Renal cortex interstitium (tissue), 15 donors: ENCODE measurements at places on chromosomes 5 and 9. TPM values are rescaled to one million over a fixed set of nuclear protein-coding genes. Genes with fewer than 3 reads are reported as not detected.

The HIGD2A gene
- polyA plus RNA-seq = 120 TPM

The ATOX1 gene
- 109 TPM for polyA plus RNA-seq

The CLIC3 gene
- 0.39 TPM for polyA plus RNA-seq

The OR13C3 gene
- not detected for polyA plus RNA-seq

DNA sequence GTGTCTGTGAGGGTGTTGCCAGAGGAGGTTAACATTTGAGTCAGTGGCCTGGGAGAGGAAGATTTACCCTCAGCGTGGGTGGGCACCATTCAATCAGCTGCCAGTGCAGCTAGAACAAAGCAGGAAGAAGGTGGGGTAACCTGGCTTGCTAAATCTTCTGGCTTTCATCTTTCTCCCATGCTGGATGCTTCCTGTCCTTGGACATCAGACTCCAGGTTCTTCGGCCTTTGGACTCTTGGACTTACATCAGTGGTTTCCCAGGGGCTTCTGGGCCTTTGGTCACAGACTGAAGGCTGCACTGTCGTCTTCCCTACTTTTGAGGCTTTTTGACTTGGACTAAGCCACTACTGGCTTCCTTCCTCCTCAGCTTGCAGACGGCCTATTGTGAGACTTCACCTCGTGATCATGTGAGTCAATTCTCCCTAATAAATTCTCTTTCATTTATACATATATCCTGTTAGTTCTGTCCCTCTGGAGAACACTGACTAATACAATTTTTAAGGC lies 38.1 kb downstream of the PBX3 start:
- DNase-seq = no peak

The SPACA9 gene
- polyA plus RNA-seq = 11.1 TPM

DNA sequence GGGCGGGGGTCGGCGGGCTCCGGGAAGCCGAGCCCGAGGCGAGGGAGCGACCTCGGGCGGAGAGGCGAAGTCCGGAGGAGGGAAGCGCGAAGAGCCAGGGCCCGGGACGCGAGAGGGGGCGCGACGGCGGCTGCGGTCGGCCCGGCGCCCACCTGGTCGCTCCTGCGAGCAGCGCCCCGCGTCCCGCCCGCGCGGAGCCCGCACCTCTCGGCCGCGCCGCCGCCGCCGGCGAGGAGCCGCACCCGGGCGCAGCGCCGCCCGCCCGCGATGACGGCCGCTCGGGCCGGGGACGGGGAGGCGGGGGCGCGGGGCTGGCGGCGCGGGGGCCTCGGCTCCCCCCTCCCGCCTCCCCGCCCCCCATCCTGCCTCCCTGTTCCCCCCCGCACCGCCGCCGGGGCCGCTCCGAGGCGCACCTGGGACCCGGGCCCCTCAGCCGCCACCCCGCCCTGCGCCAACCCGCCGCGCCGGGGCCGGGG lies 2.6 kb downstream of the NR5A1 start:
- DNase-seq = no peak

The FAM200C gene
- 17.4 TPM for polyA plus RNA-seq

DNA sequence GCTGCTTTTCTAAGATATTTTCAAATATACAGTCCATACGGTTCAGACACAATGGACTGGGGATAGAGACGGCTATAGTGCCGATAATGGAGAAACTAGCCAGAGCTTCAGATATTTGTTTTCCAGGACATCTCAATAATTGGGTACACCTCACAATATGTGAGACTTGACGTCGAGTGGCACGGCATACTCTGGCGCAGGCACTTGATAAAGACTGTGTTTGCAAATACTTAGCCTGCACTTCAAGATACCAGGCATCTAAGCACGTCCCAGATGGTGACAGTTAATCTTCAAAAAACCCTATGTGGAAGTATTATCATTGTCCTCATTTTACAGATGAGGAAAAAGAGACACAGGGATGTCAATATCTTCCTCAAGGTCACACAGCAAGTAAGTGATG lies 48.5 kb downstream of the SEMA5A start:
- no peak for DNase-seq

The MCIDAS gene
- polyA plus RNA-seq = 0.79 TPM

DNA sequence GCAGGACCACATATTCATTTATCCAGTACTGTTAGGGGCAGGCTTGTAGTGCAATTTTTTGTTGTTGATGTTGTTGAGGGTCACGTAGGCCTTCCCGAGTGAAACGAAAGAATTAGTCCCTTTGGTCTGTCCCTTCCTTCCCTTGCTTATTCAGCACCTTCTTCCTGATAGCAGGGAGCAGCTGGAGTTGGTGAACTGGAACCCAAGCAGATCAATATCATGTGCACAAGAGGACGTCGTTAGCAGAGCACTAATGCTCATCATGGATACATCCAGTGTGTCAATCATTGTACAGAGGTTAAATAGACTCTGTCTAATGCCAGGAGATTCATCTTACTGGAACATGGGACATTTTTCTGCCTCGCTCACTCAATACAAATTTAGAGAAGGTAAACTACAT lies 33.0 kb upstream of the MAP1B start:
- DNase-seq = no peak

GRCh38 chr9:99189887-99190596 lies 31.7 kb downstream of the ALG2 start:
- no peak for DNase-seq

DNA sequence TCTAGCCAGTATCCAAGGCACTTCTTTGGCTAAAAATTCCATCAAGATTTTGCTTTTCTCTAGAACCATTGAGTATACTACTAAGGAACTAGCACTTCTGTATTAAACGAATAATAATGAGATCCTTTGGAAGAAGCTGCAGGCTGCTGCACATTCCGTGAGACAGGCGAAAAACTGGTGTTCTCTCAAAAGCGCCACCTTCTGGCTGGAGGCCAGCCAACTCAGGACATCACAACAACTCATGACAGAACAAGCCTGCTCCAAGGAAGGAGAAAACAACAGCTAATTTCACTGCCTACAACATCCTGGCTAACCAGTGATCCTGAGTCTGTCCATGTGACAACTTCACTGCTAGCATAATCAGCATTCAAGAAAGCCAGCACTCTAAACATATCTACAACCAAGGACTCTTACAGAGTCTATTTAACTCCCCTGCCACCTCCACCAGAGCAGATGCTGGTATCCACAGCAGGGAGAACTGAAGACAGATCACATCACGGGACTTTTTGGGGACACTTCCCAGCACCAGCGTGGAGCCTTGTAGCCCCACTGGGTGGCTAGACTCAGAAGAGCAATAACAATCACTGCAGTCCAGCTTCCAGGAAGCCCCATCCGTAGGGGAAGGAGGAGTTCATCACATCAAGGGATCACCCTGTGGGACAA lies 150.5 kb downstream of the YTHDC2 start:
- DNase-seq = no peak

The TRIM7 gene
- 0.33 TPM for polyA plus RNA-seq

GRCh38 chr5:31999470-31999869 lies 174.6 kb downstream of the GOLPH3 start:
- DNase-seq = no peak

- DNase-seq = no peak
Measured at GRCh38 chr9:38768351-38768761, 48.4 kb upstream of the FAM240B start.

DNA sequence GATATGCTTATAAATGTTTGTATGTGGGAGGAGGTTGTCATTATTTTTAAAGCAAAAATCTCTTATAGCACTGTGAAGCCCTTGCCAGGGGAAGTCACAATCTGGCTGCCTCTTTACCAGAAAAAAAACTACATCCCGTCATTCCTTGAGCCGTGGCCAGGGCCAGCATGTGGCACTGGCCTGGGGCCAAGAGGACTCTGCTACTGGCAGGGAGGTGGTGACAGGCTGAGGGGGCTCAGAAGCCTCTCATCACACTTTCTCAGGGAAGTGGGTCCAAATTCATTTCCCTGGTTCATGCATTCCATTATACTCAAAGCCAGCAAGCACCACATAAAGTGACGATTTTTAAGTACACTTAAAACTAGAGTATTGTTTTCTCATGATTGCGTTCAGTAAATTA lies 457.3 kb downstream of the ZNF608 start:
- DNase-seq = no peak

The SLC6A7 gene
- 0.22 TPM for polyA plus RNA-seq

DNA sequence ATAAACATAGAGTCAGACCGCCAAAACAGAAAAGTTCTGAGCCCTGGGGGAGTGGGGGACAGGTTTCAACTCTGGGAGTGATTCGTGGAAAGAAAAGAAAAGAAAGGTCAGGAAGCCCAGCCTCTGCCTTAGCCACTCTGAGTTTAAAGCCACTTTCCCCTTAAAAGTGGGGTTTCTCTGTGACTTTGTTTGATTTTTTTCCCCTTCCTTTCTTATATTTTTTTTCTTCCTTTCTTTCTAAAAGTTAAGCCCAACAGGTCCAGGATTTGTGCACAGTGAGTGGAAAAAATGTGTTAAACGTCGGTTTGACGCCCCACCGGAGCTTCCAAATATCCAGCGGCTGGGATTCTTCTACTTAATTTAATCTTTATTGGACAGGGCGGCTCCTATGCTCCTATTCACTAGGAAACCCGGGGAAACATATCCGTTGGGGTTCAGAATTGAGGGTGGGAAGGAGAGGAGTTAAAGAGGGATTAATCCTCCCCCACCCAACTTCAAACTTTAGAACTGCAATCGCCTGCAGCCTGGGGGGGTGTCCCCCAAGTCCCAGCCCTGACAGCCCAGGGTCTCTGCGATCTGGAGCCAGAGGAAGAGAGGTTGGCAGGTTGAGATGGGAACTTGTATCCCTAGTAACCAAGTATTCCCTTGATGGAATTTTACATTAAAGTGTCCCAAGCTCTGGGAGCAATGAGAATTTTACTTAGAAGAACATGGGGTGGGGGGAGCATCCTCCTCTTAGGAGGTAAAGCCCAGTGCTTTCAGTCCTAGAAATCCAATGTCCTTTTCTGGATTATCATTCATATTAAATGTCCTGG lies 6.3 kb downstream of the NR2F1-AS1 start:
- no peak for DNase-seq

The HBEGF gene
- 13.3 TPM for polyA plus RNA-seq

DNA sequence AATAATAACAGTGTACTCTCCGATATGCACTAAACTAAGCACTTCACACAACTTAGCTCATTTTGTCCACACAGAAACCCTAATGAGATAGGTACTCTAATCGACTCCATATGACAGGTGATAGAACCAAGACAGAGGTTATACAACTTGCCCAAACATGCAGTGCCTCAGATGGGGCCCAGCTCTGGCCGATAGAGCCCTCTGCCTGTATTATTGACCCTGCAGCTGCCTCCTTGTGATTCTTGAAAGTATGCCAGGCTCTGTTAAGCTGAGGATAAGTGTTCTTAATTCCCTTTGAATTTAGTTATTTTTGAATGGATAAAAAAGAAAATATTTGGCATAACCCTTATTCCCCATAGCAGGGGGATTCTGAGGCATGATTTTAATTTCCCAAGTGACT lies 78.5 kb downstream of the HMHB1 start:
- no peak for DNase-seq

DNA sequence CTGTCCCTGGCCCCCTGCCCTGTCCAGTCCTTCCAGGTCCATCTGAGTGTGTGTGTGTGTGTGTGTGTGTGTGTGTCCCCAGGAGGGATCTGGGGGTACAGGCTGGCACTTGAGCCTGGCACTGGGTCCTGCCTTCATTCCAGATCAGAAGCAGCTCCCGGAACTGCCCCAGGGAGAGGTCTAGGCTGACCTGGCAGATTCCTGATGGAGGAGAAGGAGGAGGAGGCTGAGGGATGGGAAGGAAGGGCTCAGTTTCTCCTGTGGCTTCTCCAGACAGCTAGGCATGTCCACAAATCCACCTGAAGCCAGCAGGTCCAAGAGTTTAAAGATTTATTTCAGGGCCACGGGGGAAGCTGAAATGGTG lies 328 bp downstream of the NDST1 start:
- DNase-seq = no peak

The MUSK gene
- polyA plus RNA-seq = 0.12 TPM

DNA sequence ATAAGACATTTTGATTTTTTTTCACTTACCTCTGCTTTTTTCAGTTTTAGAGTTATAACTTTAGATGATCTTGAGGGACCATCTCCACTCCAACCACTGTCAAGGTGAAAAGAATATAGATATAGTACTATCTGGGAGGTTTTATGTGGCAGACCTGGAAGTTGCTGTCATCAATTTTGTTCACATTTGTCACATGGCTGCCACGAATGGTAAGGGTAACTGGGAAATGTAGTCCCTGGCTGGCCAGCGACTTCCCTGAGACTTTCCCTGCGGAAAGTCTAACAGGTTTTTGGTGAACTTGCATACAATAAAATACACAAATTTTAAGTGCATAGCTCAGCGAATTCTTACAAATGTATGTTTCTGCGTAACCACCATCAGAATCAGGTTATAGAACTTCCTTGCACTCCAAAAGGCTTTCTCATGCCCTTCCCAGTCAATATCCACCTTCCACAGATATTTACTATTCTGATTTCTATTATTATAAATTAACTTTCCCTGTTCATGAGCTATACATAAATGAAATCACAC lies 121.5 kb downstream of the MAT2B start:
- DNase-seq = no peak

DNA sequence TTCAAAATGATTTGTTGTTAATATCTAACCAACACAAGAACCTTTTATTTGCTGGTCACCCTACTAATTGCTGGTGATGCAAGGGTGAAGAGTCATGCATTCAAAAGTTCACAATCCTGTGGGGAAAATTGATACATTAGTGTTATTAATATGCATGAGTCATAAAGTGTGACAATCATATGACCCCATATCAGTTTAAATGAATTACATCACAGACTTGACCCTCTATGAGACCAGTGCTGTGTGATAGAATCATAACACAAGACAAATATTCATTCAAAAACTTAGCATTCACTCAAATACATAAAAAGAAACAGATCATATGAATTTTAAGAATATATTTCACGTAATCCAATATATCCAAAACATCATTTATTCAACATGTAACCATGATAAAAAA lies 304.6 kb upstream of the CDH12 start:
- no peak for DNase-seq

GRCh38 chr5:76790632-76791290 lies 28.1 kb upstream of the F2RL1 start:
- no peak for DNase-seq

GRCh38 chr5:135835766-135836165 lies 1.3 kb downstream of the SLC25A48 start:
- DNase-seq = no peak

- DNase-seq = no peak
Measured at GRCh38 chr5:6649681-6650080, 16.4 kb downstream of the SRD5A1 start.

GRCh38 chr5:115941051-115941675 lies 21.1 kb upstream of the LVRN start:
- DNase-seq = no peak

DNA sequence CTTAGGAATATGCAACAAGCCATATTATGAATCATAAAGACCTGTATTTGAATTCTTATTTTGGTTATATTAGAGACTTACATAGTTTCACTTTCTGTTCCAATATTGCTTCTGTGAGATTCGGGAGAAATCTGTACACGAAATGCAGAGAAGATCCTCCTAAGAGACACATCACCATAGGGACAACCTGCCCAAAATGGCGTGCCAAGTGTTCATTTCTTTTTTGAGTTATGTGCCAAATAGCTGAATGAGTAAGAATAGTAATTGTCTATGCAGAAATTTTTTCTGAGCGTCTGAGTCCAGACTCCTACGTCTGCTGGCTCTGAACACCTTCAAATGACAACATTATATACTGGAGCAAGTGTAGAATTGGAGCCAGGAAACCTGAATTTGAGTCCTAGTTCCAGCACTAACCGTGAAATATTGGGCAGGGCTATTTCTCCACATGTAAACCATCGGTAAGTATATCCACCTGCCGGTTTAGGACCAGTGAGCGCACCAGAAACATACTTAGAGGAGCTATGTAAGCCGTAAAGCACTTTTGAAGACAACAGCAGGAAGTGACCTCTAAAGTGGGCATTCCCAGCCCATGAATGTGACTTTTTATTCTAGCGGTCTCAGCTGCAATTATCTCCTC lies 163.9 kb upstream of the DMRT1 start:
- DNase-seq = no peak

The ADRB2 gene
- polyA plus RNA-seq = 0.23 TPM

The FOXI1 gene
- 4.9 TPM for polyA plus RNA-seq
